ENCODE measurements at places on chromosomes 1 and 21.

GRCh38 chr1:159900086-159900680, at the start of gene CFAP45:
Gene CFAP45, minus strand, starts transcription at chr1:159900165. Its CDS starts 67 bp downstream, at chr1:159900098.
- DNase-seq = no peak

DNA sequence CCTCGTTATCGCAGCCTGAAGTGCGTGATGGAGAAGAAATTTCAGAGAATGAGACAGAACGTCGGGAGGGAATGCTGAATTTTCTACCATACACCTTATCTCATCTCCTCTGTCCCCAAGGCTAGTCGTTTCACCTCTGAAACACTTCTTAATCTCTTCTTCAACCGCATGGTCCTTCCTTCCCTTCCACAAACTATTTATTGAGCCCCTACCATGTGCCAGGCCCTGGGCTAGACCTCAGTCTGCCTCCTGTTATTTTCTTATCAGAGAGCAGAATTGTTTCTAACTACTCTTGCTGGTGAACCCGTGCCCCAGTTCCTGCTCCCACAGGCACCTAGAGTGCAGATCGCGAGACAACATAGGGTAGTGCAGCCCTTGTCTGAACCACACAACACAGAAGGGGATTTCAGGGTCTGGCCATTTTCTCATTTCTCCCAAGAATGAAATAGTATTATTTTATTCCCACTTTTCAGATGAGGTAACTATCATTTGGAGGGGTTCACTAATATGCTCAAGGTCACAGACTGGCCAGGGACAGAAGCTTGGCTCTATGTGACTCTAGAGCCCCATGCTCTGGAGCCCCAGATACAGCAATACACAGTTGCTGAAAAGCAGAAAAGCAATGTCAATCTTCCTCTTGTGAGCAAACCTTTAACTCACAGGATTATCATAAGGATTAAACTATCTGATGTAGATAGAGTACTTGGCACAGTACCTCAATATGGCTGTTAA, 598 bp upstream of the ADIPOR1 start:
- DNase-seq = no peak

GRCh38 chr1:61077676-61078541, 4.5 kb upstream of the NFIA start:
- DNase-seq = peak; percentile 100

- no peak for DNase-seq
These were observed 14.0 kb upstream of the HLCS start for GRCh38 chr21:36980280-36981048.

- no peak for DNase-seq
These were observed 3.0 kb downstream of the HSPB7 start for GRCh38 chr1:16014509-16015482.

DNA sequence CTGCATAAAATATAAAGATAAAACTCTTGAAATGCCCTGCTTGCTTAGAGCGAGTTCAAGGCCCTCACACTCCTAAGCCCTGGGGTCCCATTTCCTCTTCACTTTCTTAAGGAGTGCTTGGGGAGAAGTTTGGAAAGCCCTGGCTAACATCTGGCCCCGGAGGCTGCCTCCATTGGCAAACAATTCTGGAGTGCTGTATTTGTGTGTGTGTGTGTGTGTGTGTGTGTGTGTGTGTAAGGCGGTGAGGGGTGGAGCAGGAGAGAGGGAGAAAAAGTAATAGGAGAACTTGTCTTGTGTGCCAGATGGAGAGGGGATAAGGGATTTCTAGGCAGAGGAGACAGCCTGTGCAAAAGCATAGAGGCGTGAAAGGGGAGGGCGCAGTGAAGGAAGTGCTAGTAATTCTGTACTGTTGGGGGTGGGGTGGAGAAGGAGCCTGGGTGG, 578 bp upstream of the TRIM62 start:
- no peak for DNase-seq

GRCh38 chr1:45335855-45336324, 4.1 kb upstream of the TOE1 start:
- DNase-seq = no peak

- no peak for DNase-seq
These were observed 119.8 kb downstream of the RGS21 start for GRCh38 chr1:192436441-192437078.

- DNase-seq = no peak
These were observed at the start of gene FBLIM1 for GRCh38 chr1:15758343-15758931. Gene FBLIM1, plus strand, starts transcription at chr1:15758795. Its CDS starts 6,189 bp downstream, at chr1:15764984.

GRCh38 chr1:19819701-19820100, 4.6 kb upstream of the RNF186 start:
- DNase-seq = no peak

- DNase-seq = no peak
These were observed 2.1 kb upstream of the PEX10 start for GRCh38 chr1:2414297-2414958.

DNA sequence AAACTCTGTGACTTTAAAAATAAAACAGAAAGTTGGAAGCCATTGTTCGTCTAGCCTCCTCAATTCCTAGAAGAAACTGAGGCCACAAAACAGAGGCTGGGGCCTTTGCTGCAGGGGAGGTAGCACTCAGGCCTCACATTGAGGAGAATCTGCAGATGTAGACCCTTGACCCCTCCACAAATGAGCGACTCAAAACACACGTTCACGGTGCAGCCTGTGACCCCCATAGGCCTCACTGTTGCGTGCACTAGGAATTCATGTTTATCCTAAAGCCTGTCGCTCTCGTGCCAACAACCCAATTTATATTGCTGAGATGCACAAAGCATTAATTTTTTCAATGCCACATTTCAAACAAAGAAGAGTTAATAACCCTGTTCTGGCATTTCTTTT, 5.6 kb downstream of the TMEM51 start:
- no peak for DNase-seq

- no peak for DNase-seq
These were observed 8.9 kb upstream of the CAMTA1 start for GRCh38 chr1:6776389-6776788.

DNA sequence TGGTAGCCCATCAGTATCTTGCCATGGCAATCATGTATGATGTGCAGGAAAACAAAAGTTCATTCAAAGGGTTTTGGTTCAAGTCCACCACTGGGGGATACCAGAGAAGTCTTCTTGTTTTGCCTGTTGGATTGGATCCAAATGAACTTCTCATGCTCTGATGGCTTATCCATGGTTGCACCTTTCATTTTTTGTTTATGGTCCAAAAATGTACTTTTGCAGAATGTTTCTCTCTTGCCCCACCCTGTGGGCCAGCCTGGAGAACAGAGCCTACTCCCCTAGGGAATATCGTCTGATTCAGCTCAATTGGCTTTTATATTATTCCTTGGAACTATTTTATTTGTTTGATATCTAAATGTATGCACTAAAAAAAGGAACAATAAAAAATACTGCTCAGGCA, 20.1 kb upstream of the CLCA1 start:
- DNase-seq = no peak

GRCh38 chr1:184299406-184299790, 87.4 kb upstream of the C1orf21 start:
- DNase-seq = peak; percentile 66

DNA sequence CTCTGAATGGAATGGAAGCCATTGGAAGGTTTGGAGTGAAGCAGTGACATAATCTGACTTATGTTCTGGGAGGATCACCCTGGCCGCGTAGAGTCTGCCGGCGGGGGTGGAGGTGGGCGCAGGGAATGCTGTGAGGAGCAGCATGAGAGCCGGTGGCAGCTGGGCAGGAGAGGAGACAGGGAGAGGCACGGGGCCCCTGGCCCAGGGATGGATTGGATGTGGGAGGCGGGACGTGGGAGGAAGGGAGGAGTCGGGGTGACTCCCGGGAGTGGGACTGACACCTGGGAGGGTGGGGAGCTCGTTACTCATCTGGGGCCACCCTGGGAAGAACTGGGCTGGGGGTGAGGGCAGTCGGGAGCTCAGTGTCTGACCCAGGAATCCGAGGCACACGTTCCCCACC, 10.4 kb upstream of the KCNAB2 start:
- DNase-seq = no peak

GRCh38 chr1:169964206-169964605, 70.5 kb upstream of the SCYL3 start:
- no peak for DNase-seq

- DNase-seq = no peak
These were observed 166.2 kb downstream of the ATP6V1G3 start for GRCh38 chr1:198374288-198374687.

DNA sequence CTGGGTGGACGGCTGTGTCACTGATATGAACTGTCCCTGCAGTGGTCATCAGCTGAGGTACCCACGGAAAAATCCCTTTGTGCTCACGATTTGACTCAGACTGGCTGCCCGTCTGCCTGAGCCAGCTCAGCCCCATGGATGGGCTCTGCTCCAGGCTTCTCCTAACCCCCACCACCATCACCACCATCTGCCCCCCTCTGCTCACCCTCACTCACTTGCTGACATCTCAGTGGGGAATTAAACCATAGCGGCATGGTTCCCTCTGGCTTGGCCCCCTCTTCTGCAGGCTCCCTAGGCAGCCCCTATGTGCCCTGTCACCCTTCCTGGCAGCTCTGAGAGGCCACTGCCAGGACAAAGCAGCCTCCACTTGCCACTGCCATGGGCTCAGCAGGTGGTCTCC, 17.3 kb downstream of the SLC6A9 start:
- no peak for DNase-seq

DNA sequence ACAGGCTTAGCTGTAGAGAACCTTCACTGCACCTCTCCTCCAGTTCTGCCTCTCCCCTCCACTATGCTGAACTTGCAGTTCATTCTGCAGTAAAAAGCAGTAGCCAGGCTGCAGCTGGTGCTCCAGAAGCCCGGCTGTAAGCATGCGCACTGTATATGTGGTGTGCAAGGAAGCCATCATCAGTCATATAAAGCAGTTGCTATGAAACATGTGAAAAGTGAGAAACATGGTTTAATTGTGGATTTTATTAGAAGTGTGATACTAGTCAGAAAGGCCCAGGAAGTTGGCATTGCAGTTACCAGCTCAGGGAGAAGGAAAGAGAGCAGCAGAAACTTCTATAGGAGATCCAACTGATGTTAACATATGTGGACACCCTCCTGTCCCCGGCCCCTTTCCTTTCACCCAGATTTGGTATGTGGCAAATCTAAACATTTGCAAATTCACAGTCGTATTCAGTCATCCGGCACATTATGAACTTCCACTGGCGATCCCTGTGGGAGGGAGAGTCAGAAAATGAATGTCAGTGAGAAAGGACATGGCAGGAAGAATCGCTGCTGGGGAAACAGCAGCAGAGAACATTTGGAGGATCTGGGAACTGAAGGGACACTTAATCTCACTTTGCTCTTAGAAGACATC, 32.8 kb downstream of the DPT start:
- DNase-seq = no peak

DNA sequence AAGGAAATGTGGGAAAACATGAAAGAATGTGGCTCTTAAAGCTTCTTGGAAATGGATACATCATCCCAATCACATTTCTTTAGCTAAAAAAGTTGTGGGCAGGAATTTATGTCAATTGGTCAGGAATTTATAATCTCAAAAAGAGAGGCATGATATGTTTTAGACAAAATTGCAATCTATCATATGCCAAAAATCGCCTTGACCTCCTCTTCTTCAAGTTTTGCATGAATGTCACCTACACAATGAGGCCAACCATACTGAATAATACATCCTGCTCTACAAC, 42.4 kb downstream of the ATP6V1G3 start:
- DNase-seq = no peak

DNA sequence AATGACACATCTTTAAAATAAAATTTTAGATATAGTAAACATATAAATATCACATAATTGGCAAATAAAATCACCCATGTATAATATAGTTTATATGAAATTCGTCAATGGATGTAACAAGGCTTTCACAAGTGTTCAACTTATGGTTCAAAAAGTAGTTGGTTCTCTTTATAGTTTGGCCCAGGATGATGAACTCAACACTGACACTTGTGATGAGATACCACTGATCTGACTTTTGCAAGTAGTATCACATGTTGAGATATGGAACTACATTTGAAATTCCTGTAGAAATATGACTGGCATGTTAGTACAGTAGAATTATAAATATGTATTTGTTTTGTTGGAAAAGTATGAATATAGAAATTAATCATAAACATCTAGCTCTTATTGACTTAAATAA, 1.8 kb downstream of the TNNI3K start:
- no peak for DNase-seq

Measured in skeletal muscle cell (primary cell).